ENCODE measurements at places on chromosomes 16 and 17. TPM values are rescaled to one million over a fixed set of nuclear protein-coding genes. Genes with fewer than 3 reads are reported as not detected.

DNA sequence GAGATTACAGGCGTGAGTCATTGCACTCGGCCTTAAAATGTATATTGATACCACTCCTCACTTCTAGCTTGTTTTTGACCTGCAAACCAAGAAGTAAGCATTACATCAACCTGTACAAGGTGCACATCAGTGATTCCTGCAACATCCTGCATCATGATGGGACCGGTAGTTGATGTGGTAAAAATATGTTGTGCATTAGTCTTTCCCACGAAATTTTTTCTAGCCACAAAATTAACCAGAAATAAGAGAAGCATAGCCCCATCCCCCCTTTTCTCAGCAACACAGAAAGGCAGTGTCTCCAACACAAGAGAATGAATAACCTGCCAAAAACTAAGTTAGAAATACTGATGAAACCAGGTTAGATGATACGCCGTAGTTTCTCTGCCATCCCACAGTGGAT is 21.1 kb upstream of the NSMCE1 start:
- no peak for DNase-seq

DNA sequence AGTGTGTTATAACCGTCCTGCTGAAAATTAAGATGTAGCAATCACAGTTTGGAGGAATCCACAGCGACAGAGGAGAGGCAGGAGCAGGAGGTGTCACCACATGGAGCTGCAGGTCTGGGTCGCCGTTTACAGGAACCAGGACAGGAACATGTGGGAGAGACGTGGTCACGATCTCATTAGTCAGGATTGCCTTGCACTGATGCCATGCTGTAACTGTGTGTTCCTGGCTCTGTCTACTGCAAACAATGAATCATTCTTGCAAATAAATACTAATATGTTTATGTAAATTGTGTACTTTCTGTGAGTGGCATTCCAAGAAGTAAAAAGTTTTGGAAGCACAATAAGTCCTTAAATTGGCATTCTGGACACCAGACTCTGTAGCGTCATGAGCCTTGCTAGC is 271.8 kb downstream of the CPPED1 start:
- no peak for DNase-seq

DNA sequence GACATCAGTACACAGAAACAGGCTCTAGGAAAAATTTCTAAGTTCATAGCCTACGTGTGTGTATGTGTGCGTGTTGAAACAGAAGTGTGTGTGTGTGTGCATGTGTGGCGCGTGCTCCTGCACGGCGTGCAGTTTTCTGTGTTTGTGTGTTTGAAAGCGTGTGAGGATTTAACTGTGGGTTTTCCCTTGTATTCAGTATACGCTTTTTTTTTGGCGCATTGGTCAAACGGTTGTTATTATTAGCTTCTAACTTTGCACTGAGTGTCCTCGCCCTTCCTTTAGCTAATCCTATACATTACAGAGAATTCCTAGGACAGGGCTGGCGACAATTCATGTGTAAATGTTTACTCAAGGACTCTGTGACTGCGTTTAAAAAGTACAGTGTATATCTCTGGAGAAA is 23.0 kb downstream of the TMC6 start:
- no peak for DNase-seq

- no peak for DNase-seq
Observed at GRCh38 chr17:65931246-65932149, 260.4 kb downstream of the CEP112 start.

DNA sequence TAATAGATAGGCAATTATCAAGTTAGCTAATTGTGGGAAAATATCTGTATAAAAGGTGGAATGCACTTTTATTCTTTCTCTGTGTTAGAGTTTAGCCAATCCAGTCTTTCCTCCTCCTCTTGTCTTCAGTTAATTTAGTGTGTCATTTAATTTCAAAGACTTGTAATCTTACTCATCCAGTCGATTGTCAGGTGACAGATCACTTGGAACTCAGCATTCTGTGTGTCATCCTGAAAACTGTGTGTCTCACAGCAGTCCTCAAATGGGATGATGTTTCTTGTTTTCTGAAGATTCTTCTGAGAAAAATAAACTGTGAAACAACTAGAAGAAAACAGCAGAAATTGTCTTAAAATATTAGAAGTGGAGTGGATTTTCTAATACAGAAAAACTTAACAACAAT is 290 bp upstream of the KRTAP4-1 start:
- DNase-seq: no peak

DNA sequence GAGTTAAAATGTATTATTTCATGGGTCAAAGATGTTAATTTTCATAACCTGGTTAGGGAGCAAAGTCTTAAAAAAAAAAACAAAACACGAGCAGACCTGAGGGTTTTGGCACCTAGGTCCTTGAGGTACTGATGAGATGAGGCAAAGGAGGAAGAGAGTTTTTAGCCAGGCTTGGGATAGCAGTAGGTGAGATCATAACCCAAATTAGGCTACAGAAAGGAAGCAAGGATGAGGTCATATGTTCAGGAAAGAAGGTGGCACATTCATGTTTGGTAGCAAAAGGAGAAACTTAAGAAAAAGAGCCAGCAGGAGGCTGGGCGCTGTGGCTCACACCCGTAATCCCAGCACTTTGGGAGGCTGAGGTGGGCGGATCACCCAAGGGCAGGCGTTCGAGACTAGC is 2.8 kb downstream of the ATXN1L start:
- no peak for DNase-seq

GRCh38 chr17:45293413-45294211 is 23.2 kb downstream of the MAP3K14 start:
- DNase-seq: no peak

DNA sequence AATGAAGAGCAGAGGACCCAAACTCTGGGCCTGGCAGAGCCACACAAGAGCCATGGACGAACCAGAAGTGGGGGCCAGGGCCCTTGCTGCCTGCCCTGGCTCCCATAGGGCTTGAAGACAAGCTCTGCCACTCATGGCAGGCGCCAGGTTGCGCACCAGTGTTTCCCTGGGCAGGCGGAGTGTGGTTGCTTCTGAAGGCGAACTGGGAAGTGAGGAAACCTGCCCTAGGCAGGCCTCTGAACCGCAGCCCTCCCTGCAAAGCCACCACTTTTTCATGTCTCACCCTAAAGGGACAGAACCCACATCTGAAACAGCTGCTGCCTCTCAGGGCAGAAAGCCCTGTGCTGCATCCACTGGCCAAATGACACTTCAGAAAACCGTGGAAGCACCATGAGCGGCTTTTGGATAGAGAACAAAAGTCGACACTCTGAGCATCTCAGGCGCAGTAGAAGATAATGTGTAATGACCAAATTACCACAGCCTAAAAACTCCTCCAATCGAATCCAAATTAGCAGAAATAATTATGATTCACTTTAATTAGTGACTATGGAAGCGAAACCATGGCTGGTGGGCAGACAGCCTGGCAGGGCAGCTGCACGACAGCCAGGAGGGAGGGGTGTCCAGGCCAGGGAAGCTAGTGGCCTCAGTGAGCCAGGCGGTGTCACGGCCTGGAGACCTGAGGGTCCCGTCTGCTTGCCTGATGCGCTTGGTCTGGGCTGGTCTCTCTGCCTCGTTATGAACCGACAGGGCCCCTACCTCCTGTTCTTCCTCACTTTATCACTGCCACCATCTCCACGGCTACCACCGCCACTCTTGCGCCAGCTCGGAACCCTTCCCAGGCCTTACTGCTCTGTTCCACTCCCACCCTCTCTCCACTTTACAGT is 59.1 kb downstream of the PRMT7 start:
- peak; percentile 27 for DNase-seq

GRCh38 chr17:73616873-73617404 is 27.3 kb downstream of the SDK2 start:
- DNase-seq: no peak

DNA sequence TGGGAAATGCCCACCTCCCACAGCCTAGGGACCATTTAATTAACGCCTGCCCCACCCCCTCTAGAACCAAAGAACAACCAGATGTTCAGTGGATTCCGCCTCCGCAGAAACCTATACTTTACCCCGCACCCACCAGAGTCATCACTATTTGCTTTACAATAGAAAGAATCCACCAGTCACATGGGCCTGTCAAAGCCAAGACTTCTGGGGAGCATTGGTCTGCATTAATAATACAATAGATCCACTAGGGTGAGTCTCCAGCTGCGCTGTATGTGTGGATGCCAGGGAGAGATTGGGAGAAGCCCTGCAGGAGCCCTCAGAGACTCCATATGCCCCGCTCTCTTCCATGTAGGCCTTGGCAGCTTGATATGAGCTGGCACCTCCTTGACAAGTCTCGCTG is 31.3 kb downstream of the CLEC19A start:
- no peak for DNase-seq

- DNase-seq: no peak
Observed at GRCh38 chr16:2095315-2095853, 40.3 kb downstream of the PKD1 start.

DNA sequence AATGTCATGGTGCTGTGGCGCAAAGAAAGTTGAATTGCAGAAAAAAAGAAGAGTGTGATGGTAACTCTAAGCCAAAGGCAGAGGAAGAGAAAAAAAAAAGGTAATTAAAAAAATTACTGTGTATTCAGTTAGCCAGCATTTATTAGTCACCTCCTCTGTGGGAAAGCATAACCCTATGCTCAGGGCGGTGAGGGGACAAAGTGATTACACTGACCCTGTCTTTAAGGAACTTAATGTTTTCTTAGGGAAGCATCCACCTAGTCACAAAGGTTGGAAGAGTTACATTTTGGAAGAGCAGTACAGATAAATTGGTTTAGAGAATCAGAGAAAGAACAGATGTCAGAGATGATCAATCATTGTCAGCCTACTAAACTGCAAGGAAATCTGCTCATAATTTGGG is 410.3 kb downstream of the CDH11 start:
- no peak for DNase-seq

DNA sequence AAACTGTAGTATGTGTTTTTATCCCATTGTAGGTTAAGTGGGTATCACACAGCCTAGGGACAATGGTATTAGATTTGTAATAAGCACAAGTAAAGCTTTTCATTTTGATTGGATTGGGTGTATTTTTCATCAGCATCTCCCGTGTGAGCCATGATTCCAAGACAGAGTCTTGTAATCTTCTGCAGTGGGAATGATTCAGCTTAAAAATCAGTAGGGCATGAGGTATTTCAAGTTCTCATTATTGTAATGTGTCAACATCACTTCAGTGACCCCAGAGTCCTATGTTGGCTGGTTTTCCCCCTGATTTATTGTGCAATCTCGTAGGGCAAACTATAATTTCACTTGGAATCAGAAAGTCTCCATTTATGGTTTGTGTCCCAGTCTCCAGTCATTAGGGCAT is 833.2 kb upstream of the RBFOX1 start:
- no peak for DNase-seq

GRCh38 chr17:18991531-18992315 is 12.8 kb downstream of the FAM83G start:
- DNase-seq: no peak

DNA sequence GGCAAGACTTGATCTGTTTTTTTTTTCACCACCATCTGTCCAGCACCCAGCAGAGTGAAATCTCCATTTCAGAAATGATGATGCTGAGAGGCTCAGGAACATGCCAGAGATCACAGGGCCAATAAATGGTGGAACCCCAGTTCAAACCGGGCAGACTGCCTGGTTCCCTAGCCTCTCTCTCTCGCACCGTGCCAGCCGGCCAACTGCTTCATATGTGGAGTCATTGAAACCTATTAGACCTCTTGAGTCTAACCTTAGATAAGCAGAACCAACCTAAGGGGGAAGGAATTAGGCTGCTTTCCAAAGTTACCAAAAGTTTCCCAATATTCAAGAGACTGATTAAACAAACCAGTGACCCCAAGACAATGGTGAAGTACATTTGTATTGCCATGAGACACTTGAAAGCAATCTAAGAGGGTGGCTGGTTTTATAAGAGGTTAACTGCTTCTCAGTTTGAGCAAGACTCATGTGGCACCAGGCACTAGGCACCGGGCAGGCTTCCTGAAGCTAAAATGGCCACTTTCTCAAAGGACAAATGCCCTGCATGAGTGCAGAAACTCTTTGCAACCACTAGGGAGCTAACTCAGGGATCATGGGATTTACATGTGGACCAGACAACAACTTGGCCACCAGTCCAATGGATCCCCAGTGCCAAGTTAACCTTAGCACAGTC is 18.4 kb downstream of the TOX3 start:
- DNase-seq: no peak

DNA sequence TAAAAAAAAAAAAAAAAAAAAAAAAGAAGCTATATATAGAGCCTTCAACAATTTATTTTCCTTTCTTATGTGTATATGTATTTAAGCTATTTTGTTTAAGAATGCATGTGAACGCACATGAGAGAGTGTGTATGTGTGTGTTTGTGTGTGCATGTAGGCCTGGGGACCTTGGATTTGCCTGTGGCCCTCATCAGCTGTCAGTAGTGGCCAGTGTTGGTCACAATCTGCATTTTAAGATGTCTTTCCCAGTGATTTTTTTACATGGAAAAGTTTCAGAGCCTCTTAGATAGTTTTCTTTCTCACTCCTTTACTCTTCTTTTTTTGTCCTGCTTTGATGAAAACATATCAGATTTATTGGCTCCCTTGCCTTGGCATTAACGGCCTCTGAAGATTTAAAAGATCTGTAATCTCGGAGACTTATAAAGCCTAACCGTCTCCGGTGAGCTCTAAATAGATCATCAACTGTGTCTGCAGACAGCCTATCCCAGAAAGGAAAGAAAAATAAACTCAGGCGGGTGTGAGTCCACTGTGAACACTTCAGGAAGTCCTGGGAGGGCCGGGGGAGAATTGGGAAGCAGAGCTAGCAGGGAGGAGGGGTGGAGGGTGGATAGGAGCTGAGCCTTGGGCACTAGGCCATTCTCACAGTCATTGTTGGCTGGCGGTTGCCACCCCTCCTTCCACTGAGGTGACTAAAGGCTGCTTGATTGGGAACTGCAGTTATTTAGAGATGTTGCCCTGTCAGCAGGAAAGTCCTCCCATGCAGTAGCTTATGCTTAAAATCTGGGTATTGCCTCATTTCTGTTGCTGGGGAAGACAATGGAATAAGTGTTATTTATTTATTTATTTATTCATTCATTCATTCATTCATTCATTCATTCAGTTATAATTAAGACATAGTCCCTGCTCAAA is 86.8 kb downstream of the WWP2 start:
- no peak for DNase-seq

GRCh38 chr16:24986512-24987303 is 28.5 kb downstream of the ARHGAP17 start:
- no peak for DNase-seq

Gene SSTR5
- polyA plus RNA-seq: not detected

Gene KRT27
- not detected for polyA plus RNA-seq

Gene CACNG5
- polyA plus RNA-seq: not detected

Gene CLEC18A
- 0.42 TPM for polyA plus RNA-seq

Gene CMTM1
- polyA plus RNA-seq: 0.48 TPM

Gene CFAP97D1
- polyA plus RNA-seq: not detected

Gene ITGA2B
- not detected for polyA plus RNA-seq

Gene ZNF594
- polyA plus RNA-seq: 1.7 TPM

Gene TTYH2
- 0.57 TPM for polyA plus RNA-seq

Gene KCNJ18
- not detected for polyA plus RNA-seq

Measured in naive thymus-derived CD8-positive, alpha-beta T cell (primary cell).